T-cell (primary cell): ENCODE measurements at places on chromosomes 4 and X.

DNA sequence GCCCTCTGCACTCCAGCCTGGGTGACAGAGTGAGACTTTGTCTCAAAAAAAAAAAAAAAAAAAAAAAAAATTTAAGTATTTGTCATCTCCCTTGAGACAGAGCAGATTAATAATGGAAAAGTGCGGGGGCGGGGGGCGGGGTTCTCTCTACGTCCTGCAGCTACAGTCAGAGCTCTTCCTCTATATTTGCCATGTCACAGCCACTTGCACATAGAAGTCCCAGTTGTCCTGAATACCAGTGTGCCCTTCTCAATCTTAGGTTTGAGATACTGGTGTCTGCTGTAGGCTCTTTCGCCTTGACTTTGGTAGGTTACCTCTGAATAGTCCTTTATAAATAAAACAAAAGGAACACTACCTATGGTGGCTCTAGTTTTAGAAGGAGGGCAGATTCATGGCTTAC, 237.8 kb upstream of the PGRMC2 start:
- no peak for DNase-seq

DNA sequence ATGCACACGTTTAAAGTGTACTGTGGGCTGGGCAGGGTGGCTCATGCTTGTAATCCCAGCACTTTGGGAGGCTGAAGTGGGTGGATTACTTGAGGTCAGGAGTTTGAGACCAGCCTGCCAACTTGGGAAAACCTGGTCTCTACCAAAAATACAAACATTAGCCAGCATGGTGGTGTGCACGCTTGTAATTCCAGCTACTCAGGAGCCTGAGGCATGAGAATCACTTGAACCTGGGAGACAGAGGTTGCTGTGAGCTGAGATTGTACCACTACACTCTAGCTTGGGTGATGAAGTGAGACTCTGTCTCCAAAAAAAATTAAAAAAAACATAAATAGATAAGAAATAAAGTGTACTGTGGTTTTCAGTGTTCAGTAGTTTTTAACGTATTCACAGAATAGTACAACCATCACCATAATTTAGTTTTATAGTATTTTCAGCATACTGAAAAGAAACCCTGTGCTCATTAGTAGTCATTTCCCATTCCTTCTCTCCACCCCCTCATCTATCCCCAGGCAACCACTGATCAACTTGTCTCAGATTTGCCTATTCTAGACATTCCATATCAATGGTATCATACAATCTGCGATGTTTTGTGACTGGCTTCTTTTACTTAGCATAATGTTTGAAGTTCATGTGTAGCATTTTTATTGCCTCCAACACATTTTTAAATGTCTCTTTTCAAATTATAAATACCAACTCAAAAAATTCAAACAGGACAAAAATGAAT, 19.1 kb downstream of the SLAIN2 start:
- no peak for DNase-seq

DNA sequence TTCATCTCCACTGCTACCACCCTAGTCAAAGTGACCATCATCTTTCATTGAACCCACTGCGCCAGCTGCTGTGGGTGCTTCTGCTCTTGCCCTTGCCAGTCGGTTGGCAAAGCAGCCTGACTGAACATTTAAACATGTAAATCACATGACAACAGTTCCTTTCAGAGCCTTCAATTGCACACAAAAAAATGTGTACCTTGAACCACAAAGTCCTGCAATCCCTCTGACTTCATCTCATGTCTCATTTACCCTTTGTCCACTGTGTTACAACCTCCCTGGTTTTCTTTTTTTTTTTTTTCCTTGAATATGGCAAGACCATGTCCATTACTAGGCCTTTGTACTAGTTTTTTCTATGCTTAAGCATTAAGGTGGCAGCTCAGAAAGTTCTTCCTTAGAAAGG, 183.5 kb downstream of the GBA3 start:
- no peak for DNase-seq

GRCh38 chr4:140466146-140466545, 31.9 kb downstream of the MGAT4D start:
- DNase-seq: no peak

- no peak for DNase-seq
Observed at GRCh38 chr4:75028196-75028854, 95.4 kb downstream of the PARM1 start.

DNA sequence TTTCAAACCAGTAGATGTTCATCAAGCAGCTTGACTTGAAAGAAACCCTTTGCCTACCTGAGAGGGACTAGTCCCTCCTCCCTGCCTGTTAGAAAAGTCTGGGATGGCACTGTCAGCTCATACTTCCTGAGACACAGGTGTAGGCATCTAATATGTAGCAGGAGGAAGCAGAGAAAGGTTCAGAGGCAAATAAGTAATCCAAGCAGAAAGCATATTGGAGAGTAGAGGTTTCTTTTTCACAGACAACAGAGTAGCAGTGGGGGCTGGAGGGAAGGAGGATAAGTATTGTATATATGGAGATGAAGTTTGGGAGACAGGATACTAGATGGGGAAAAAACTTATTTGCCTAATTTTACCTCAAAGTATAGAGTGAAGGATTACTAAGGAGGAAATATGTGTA, 81.5 kb downstream of the FNIP2 start:
- no peak for DNase-seq

- no peak for DNase-seq
Observed at GRCh38 chr4:95180531-95181242, 368.1 kb downstream of the UNC5C start.

- DNase-seq: no peak
Observed at GRCh38 chrX:70166601-70167590, 10.4 kb upstream of the DGAT2L6 start.

DNA sequence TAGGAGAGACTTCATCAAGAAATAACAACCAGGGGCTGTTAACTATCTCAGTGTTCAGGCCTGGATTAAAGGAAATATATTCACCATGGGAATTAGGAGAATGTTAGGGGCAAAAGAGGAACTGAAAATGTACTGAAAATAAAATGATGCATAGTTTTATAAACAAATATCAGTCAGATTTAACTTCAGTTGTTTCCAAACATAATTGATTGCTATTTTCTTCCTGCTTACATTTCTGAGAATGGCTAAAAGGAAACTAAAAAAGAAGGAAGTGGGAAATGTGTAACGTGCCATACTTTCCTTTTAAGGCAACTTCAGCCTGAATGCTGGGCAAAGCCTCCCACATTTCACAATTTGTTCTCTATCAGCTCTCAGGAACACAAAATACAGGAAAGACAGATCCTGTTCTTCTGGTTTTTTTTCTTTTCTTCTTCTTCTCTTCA, 178.1 kb downstream of the MAML3 start:
- DNase-seq: no peak

DNA sequence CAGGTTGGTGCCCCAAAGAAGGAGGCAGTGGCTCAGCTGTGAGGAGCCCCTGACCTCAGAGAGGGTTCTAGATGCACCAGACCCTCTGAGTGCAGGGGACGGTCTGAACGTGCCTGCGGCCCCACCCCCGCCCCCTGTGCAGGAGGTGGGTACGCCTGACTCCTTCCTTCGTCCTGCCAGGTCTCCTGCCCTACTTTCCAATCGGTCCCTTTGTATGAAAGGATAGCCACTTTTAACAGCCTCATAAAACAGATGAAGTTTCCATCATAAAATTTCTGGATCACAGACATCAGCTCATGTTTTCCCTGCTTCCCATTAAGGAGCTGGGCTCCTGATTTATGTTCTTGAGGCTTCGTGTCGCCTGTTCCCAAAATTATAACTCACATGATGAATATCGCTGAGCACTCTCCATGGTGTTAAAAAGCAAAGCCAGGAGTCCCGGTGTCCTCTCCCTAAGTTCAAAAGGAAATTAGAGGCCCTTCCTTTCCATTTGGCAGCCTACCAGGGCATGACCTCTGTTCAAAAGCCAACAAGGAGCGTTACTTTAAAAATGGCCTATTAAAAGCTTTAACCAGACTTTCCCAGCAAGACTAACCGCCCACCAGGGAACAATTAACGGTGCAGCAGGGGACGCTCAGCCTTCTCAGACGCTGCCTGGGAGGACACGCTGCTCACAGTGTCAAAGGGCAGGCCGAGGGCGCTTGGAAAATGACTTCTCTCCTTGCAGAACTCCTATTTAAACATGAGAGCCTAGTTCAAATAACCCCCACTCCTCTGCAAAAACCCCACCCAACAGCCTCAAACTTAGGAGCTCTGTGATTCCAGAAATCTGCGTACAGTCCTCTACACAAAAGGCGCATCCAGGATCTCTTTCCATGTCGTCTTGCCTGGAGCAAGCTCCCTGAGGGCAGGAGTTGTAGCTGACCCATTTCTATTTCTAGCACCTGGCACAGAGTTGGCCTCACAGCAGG, 181.9 kb downstream of the AFAP1 start:
- DNase-seq: no peak

- DNase-seq: no peak
Observed at GRCh38 chr4:183435803-183436202, 8.6 kb upstream of the CDKN2AIP start.

DNA sequence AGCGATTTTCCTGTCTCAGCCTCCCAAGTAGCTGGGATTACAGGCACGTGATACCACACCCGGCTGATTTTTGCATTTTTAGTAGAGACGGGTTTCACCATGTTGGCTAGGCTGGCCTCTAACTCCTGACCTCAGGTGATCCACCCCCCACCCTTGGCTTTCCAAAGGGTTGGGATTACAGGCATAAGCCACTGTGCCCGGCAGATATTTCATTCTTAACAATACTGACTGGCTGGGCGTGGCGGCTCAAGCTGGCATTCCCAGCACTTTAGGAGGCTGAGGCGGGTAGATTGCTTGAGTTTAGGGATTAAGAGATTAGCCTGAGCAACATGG, 1.3 kb downstream of the PQBP1 start:
- no peak for DNase-seq

GRCh38 chrX:140157611-140158010, 192.3 kb upstream of the CXorf66 start:
- no peak for DNase-seq

DNA sequence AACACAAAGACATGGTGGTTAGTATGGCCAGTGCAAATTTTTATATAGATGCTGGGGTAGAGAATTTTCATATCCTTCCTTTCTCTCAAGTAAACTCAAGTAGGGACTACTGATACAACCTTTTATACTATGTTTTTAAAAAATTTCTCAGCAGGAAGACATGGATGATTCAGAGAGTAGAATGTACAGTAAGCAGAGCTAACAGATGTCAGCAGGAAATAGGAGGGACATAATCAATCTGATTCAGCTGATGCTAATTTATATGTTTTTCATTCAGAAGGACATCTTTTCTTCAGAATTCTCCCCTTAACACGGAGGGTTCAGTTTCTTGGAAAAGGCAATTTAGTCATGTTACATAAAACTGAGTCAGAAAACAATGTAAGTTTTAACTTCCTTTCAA, 95.4 kb downstream of the GRIA2 start:
- no peak for DNase-seq

DNA sequence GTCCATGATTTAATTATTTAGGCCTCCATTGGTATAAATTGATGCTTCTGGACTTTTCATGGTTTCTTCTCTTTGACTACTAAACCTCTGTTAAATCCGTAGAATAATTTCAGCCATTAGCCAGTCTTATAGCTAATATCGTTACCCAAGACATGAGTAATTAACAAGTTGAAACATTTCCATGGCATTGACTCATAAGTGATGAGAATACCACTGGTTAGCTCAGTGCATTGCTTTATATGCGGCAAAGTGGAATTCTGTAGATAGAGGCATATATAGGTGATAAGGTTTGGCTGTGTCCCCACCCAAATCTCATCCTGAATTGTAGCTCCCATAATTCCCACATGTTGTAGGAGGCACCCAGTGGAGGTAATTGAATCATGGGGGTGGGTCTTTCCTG, 80.6 kb downstream of the VCX2 start:
- DNase-seq: no peak

DNA sequence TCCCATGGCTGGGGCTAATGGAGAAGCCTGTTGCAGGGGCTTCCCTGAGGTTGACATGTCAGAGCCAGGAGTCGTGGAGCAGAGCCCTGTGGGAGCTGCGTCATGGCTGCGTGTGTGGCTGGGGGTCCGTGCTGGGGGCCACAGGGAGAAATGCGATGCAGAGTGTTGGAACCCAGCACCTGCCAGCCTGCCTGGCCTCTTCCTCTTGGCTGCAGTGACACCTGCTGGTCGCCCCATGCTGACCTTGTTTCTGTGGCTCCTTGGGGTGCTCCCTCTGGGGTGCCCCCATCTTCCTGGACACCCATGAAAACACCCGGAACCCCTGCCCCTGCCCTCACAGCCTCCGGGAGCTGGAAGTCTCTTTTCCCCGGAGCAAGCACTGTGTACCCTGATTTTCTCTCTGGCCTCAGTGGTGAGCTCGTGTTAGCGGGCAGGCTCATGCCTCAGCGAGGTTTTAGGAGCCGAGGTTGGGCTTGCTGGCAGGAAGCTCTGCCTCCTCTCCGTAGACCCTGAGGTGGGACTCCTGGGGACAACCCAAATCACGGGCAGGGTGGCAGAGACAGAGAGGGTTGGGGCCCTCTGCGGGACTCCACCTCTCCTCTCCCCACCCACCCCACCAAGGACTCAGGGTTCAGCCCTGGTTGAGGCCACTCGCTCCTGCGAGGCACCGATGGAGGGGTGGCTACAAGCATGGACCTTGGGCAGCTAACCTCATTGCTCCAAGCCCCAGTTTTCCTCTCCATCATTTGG, 103.7 kb downstream of the SORCS2 start:
- DNase-seq: no peak

DNA sequence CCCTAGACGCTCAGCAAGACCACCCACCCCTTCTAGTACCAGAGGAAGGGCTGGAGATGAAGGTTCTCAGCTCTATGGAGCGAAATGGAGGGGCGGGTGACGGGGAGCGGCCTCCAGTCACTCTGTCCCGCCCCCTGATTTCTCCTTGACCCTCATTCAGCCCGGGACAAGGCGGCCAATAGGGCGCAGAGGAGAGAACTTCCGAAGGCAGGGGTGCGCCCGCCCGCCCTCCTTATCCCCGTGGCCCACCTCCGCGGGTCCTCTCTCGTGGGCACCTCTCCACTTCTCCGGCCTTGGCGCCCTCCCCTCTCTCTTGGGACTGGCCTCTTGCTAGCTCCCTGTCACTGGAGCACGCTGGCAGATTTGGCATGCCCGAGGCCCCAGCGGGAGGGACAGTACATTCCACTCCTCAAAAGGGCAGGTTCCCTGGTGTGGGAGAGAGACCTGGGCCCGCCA, 1.1 kb upstream of the SEPTIN6 start:
- no peak for DNase-seq

- DNase-seq: no peak
Observed at GRCh38 chr4:814312-814850, 11.5 kb downstream of the CPLX1 start.

GRCh38 chrX:6203462-6204215, 25.0 kb downstream of the NLGN4X start:
- no peak for DNase-seq

GRCh38 chrX:68043713-68044438, 389.4 kb downstream of the OPHN1 start:
- DNase-seq: no peak

- no peak for DNase-seq
Observed at GRCh38 chrX:15576019-15576418, 24.7 kb downstream of the ACE2 start.

DNA sequence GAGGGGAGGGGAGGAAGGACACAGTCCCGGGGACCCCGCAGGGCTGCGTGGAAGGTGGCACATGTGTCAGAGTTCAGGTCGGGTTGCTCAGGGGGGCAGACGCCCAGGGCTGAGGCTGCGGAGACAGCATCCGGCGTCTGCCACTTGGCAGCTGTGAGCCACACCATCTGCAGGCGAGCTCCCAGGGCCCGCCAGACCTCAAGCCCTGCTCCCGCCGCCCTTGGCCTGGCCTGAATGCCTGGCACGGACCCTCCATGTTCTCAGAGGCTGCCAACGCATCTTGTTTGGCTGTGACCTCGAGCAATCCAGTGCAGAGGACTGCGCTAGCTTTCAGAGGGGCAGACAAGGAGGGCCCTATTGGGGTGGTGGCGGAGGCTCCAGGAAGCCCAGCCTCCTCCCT, 5.1 kb downstream of the BGN start:
- DNase-seq: no peak

GRCh38 chr4:26126143-26126718, 194.6 kb upstream of the RBPJ start:
- DNase-seq: no peak
